ENCODE measurements at places on chromosomes 16 and 17.

GRCh38 chr16:88340755-88341150 lies 42.0 kb upstream of the ZNF469 start:
- no peak for DNase-seq

GRCh38 chr17:42387661-42388380 lies 421 bp downstream of the STAT3 start:
- DNase-seq: no peak

DNA sequence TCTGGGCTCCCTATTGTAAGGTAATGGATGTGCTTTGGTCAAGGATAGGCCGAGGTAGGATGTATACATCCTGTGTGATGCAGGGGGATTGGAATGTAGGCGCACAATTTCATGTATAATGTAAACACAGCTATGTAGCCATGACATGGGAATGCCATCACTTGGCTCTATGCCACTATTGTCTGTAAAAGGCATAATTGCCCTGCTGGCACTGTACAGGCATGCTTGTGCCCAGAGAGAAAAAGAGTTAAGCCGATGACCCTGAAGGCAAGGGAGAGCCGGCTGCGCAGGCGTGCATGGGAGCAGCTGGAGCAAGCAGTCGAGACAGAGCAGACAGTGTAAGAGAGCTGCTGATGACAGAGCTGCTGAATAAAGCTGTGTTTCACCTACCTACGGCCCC lies 212.5 kb upstream of the CPHXL start:
- no peak for DNase-seq

- DNase-seq: peak; percentile 48
Measured at GRCh38 chr16:78742501-78743283, 643.2 kb downstream of the WWOX start.

- DNase-seq: no peak
Measured at GRCh38 chr16:13333336-13333735, 431.9 kb downstream of the SHISA9 start.

DNA sequence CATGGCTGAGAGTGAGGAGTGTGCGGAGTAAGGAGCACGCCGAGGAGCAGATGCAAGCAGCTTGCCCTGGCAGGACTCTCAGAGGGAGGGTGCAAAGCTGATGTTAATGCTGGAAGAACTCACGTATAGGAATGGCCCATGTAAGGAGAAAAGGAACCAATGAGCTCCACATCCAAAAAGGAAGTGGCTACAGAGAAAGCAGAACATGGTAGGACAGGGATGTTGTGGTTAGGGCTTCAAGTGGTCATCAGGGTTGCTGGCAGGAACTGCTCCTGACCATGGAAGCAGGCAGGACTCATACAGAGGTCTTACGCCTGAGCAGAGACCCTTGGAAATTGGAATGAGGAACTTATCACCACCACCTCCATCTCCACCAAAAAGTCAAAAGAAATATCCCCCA lies 5.2 kb downstream of the MYO1D start:
- DNase-seq: no peak

DNA sequence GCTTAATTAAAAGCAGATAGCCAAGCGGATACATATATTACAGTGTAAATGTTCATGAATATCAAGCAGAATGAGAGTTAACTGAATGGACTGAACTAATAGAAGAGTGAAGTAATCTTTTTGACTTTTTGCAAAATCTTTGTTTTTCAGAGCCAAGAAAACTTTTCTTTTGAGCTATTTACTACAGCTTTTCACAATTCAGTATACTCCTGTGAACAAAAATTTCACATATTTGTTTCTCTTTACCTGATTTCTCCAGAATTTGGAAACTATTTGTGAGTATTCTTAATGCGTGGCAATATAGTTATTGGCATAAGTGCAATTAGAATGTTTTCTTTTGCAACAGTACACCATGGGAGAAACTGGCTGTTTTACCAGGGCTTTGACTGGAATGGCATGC lies 9.1 kb upstream of the DUXB start:
- DNase-seq: no peak

DNA sequence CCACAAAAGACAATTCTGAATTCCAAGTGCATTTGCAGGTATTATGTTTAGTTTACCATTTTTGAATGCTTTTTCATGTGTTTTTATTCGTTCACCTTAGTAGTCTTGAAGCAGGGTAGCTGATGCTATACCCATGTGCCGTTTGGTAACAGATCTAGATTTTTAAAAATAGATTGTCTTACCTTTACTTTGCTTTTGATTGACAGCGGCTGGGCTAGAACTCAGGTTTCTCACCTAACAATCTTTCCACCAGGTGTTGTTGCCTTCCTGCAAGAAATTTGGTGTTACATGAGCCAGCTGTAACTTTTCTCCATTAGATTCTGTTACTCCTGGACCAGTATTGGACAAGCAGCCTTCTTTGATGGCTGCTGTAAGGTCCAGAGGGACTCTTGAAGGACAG lies 1.5 kb upstream of the FTSJ3 start:
- no peak for DNase-seq

DNA sequence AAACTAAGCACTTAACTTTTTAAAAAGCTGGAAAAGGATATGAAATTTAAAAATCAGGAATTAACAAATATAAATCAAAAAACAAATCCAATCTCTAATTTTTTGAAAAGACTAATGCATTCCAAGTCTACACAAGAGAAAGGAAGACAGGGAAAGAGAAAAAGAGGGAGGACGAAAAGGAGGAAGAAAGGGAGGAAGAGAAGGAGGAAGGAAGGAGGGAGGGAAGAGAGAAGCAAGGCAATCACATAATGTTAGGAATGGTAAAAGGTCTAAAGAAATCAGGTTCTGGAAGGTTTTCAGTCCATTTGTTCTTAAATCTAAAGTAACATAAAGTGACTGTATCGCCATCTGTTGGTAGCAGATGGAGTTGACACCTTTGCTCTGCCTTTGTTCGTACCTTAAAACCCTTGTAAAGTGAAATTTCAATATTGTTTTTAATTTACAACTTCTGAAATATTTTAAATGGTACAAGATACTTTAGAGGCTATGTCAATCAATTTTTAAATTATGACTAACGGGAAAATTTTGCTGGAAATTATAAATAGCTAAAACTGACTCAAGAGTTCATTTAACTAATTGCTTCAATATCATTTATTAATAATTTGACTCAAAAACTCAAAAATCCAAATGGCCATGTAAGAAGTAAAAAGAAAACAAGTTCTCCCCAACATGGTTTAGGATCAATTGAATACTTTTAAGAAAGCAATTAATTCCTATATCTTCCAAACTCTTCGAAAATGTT lies 20.4 kb upstream of the CDYL2 start:
- DNase-seq: no peak

- peak; percentile 69 for DNase-seq
Measured at GRCh38 chr17:76232342-76232741, 8.0 kb downstream of the RNF157 start.

DNA sequence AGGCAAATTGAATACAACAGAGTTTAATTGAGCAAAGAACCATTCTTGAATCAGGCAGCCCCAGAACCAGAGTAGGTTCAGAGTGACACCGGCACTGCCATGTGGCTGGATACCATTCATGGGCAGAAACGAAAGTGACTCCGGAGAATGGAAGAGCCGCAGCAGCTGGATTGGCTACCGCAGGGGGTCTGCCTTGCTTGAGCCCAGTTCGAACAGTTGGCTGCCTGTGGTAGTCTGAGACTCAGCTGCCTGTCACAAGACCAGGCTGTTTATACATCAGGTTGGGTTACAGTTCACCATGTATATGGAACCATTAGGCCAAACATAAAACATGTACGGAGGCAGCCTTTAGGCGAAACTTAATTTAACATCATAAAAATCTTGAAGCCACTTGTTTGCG lies 205.2 kb upstream of the CHMP6 start:
- no peak for DNase-seq

- DNase-seq: no peak
Measured at GRCh38 chr16:27225536-27226360, 22.4 kb downstream of the KDM8 start.

- peak; percentile 43 for DNase-seq
Measured at GRCh38 chr17:36592316-36592715, 637 bp downstream of the DHRS11 start.

DNA sequence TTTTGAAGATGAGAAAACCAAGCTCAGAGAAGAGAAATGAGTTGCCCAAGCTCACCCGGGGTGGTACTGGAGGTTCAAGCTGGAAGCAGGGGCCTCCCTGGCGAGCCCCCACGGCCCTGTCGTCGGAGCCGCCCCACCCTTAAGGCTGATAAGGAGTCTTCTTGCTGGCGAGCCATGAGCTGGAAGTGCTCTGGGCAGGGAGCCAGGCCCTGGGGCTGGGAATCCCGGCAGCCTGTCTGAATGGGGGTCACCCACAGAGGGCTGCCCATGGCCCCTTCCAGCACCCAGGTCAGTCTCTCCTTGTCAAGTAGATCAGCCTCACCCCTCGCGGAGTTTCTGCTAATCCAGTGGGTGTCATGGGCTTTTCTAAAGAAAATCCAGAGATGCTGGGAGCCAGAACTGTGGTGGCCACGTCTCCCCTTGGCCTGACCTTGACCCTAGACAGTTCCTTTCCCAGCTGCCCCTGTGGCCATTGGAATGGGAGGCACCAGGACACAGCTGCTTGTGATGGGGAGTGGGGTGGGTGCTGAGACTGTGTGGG lies 1.2 kb upstream of the P2RX1 start:
- DNase-seq: no peak

DNA sequence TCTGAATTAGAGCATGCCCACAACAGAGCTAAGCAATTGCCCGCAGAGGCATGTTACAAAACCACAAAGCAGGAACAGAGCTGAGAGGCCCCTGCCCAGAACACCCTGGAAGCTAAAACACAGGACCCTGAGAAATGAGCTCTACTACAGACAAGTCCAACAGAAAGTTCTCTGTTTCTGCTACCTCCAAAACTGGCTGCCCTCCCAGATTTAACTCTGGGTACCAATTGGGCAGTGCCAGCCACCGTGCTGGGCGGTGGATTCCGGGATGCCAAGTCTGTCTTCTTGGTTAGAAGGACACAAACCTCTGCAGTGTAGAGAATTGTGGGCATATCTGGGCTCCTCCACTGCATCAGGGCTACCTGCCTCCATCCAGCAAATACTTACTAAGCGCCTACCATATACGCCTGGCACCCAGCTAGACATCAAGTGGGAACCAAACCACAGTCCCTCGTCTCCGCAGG lies 1.0 kb downstream of the CMTM4 start:
- DNase-seq: no peak

DNA sequence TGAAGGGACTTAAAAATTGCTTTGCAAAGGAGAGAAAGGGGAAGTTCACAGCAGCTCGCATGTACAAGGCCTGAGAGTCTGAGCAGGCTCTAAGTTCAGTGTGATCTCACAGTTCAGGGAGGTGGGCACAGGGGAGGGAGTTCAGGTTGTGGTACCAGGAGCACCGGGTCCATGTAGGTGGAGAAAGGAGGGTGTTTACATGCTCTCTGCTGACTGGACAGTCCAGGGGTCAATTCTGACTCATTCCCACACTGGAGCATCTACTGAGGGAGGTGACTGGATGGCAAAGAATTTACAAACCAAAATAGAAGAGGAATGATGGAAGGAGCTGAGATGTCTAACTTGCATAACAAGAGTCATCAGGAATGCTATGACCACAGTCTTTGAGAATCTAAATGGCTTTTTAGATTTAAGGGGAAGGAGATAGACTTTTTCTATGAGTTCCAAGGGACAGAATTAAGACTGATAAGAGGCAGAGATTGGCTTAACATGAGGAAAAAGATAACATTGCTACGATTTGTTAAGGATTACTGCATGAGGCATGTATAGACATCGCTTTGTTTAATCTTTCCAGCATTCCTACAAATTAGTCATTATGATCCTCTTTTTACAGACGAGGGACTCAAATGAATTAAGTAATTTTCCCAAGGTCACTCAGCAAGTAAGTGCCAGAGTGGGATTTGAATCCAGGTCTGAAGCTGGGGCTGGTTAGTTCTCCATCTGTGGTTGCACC lies 29.9 kb downstream of the MIS12 start:
- no peak for DNase-seq

DNA sequence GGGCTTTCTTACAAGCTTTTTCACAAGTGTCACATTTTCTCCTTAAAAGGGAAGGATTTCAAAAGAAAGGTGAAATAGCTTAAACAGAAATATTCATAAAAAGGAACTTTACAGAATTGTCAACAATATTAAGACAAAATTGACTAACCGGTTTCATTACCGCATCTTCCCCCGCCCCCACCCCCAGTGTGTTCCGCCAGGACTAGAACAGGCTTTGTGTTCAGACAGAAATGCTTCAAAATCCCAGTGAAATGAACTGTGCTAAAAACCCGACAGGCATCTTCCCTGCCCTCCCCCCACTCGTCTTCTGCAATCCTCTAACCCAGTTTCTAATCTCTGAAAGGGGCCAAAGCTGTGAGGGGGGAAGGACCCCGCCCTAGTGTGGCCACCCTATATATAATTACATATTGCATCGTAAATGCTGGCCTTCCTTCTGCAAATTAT lies 990 bp upstream of the ROGDI start:
- no peak for DNase-seq

- DNase-seq: no peak
Measured at GRCh38 chr16:52629296-52629695, 82.4 kb upstream of the TOX3 start.

GRCh38 chr17:1686086-1686485 lies 1.4 kb upstream of the PRPF8 start:
- DNase-seq: no peak

DNA sequence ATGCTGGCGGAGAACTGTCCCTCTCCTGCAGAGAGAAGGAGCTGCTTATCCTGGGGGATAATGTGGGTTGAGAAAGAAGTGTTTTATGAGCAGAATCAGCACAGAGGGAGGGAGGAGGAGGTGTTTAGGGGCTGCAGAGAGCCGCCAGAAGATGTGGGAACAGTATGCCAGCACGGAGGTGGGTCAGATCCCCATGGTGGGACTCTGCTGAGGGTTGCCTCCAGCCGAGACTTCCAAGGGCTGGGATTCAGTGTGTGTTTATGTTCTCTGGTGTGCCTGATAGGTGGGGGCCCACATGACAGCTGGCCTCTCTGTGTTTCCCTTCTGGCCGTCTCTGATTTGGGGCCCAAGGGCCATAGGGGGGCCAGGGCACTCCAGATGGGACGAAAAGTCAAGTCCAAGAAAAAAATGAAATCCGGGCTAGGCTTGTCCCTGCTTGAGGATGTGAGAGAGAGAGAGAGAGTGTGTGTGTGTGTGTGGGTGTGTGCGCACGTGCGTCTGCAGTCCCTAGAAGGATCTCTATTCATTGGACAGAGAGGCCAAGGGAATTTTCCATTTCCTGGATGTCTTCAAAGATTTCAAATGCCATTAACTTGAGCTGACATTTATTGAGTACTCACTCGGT lies 21.6 kb downstream of the PRKCB start:
- peak; percentile 95 for DNase-seq

DNA sequence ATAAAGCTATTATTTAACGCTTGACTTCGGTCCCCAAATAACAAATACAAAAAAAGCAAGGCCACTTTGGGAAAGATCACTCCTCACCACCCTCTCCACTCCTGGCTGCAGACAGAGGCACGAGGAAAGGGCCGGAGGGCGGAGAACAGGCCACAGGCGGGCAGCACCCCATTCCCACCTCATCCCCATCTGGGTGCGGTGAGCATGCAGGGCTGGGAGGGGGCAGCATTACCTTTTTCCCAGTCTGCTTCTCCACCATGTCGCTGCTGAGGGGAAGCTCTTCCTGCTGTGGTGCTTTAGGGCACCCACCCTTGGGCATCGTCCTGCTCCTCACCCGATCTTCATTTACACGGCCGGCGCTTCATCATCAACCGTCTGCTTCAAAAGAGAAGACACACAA lies 99.2 kb downstream of the ZNF778 start:
- DNase-seq: no peak

GRCh38 chr17:3639981-3640596 lies 3.5 kb downstream of the CTNS start:
- no peak for DNase-seq

GRCh38 chr17:41010441-41010840 lies 1.5 kb upstream of the KRTAP3-1 start:
- DNase-seq: no peak

All from left lung (tissue), 14 donors.